ENCODE measurements at places on chromosomes 11 and 22. TPM values are rescaled to one million over a fixed set of nuclear protein-coding genes. Genes with fewer than 3 reads are reported as not detected.

The BTG4 gene
- 0.38 TPM for polyA plus RNA-seq

The PTPRCAP gene
- polyA plus RNA-seq = 0.25 TPM

The ART5 gene
- polyA plus RNA-seq = 0.30 TPM

The IL17REL gene
- 0.06 TPM for polyA plus RNA-seq

The SLN gene
- 1.2 TPM for polyA plus RNA-seq

The CDC42EP2 gene
- 10.1 TPM for polyA plus RNA-seq

The OVCH2 gene
- not detected for polyA plus RNA-seq

The KDELR3 gene
- polyA plus RNA-seq = 12.2 TPM

The MAJIN gene
- polyA plus RNA-seq = not detected

The PANX2 gene
- polyA plus RNA-seq = 4.3 TPM

GRCh38 chr11:20840341-20840740, 171.0 kb downstream of the NELL1 start:
- DNase-seq = no peak

- no peak for DNase-seq
These were observed 573.5 kb downstream of the TBC1D22A start for GRCh38 chr22:47335958-47336357.

- no peak for DNase-seq
These were observed 3.9 kb downstream of the SMPD1 start for GRCh38 chr11:6393989-6394670.

GRCh38 chr11:71425860-71426259, 22.3 kb downstream of the DHCR7 start:
- no peak for DNase-seq

GRCh38 chr11:134470238-134470637, 58.2 kb upstream of the B3GAT1 start:
- DNase-seq = no peak

GRCh38 chr22:38176170-38176741, 5.4 kb downstream of the PLA2G6 start:
- no peak for DNase-seq

- no peak for DNase-seq
These were observed 28.9 kb downstream of the RAB39A start for GRCh38 chr11:107957109-107957588.

GRCh38 chr11:131895865-131896264, 525.5 kb downstream of the NTM start:
- DNase-seq = no peak

DNA sequence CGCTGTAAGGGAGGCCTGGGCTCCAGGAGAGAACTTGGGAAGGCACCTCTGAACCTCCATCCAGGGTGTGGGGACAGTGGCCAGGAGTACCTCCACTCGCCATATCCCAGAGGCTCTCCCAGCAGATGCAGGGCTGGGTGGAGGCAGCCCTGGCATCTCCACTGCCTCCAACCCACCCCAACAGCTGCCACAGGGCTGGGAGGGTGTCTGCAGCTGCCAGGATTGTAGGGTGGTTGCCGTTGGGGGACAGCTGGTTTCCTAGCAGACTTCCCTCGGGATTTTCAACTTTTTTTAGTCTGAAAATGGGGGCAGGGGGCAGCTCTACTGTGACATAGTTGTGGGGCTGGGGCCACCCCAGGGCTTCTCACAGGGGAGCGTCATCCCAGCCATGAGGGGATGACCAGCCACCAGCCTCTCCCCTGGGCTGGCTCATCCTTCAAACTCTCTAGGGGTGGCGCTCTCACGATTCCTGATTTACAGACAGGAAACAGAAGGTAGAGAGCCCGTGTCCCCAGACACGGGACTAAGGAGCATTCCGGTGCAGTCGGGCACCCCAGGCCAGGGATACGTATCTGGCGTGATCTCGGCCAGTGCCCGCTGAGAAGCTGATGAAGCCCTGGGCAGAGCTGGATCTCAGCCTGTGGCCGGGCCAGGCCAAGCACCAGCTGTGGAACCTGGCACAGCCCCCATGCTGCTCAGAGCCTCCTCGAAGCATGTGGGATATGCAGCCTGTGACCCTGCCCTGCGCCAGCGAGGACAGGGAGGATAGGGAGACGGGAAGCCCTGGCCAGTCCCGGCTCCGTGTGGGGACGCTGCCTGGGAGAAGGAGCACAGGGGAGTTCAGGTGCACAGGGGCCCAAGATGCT, 9.9 kb downstream of the PRR5 start:
- DNase-seq = no peak

DNA sequence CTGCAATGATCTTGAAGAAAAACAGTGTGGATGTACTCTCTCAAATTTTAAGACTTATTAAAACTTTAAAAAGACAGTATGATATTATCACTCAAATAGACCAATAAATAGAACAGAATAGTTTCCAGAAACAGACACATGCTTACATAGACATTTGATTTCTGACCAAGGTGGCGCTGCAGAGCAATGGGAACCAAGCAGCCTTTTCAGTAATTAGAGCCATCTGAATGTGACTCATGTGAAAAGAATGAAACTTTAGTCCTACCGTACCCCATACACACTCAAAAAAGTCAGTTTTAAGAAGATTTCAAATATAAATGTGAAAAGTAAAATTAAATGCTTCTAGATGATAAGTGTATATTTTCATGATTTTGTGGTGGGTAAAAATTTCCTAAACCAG, 74.2 kb upstream of the MS4A8 start:
- peak; percentile 24 for DNase-seq

DNA sequence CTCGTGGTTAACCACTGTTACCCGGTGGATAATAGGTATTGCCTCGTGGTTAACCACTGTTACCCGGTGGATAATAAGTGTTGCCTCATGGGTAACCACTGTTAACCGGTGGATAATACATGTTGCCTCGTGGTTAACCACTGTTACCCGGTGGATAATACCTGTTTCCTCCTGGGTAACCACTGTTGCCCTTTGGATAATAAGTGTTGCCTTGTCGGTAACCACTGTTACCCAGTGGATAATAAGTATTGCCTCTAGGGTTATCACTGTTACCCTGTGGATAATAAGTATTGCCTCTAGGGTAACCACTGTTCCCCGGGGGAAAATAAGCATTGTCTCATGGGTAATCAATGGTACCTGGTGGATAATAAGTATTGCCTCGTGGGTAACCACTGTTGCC, 15.0 kb upstream of the NXPE4 start:
- no peak for DNase-seq

DNA sequence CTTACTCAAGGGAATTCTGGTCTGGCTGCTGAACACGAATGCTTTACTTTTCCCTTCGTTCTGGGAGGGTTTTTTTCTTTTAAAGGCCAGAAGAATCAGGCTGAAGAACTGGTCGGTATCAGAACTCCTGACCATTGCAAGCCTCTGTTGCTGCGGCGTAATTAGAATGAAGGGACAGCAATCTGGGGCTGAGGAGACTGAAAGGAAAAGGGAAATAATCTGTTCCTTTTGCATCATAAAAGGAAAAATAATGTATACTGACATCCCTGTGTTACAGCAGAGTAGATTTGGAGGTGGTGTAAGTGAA, 670 bp downstream of the SC5D start:
- no peak for DNase-seq

- DNase-seq = no peak
These were observed 29.1 kb downstream of the TRIM29 start for GRCh38 chr11:120108785-120109168.

DNA sequence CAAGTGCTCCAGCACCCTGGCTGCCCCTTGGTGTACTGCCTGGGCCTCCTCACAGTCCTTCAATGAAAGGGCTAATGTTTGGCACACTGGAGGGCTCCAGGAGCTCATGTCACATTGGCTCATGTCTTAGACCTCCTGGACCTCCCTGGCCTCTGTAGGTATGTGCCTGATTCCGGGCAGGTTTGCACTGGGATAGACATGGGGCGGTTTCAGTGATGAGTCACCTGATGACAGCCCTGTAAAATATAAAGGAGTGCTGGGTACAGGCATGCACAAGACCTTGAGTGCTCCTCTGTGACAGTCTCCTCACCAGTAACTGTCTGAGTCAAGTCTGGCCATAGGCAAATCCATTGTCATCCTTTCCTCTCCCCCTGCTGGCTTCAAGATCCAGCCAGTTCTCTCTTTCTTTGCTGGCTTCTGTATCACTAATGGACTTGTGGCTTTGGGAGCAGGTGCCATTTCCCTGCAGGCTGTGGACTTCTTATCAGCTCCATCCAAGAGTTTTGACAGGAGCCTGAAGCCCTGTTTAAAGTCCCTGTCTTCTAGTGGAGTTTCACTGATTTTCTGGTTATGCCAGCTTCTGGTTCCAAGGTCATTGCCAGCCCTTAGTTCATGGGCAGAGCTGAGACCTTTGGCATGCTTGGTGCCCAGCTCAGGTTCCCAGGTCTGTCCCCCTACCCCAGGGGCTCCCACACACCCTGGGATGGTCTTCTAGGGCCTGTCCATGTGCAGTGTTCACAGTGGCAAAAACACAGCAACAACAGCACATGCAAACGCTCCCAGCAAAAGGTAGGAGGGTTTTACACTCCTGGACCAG, 22.7 kb upstream of the P2RY2 start:
- peak; percentile 82 for DNase-seq

GRCh38 chr11:31806186-31806927, 4.8 kb downstream of the PAX6 start:
- no peak for DNase-seq

DNA sequence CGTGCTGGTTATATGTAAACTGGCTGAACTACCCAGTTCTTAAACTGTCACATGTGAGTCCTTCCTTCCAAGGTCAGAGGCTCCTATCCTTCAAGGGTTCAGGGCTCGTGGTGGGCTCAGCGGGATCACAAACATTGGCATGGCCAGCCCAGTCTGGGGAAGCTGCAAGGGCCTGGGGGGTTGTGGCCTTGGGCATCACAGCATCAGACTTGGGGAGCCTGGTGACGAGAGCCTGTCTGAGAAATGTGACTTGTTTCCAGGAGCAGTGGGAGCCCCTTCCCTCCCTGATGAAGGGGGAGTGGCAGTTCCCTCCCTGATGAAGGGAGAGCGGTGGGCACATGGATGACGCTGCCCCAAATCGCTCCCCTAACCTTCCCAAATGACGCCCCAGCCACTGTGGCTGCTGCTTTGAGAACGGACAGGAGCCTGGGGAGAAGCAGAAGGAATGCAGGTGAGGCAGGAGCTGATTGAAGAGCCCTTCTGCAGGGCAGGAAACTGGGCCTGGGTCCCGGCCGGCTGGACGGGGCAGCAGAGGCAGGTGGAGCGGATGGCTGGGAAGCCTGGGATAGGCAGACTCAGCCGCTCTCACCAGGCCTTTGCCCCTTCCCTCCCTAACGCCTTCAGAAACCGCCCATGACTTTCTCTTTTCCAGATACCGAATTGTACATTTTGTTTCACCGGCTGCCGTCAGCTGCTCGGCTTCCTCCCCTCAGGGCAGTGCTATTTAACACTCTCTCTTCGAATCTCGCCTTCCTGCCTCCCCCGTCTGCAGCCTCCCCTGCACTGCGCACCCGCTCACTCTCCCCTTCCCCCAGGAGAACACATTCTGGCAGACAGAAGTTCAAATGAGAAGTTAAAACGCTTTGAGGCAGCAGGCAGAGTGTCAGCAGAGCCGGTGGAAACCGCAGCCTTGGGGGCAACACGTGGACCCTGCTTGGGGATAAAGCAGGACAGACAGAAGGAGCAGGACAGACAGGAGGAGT, 1486.7 kb downstream of the BRD1 start:
- no peak for DNase-seq

- no peak for DNase-seq
These were observed 592 bp downstream of the EEF1G start for GRCh38 chr11:62573006-62573591.

- DNase-seq = no peak
These were observed 18.7 kb downstream of the ELMOD1 start for GRCh38 chr11:107609400-107610218.

- peak; percentile 31 for DNase-seq
These were observed 972 bp upstream of the TSSC4 start for GRCh38 chr11:2399488-2400068.

- no peak for DNase-seq
These were observed 16.7 kb upstream of the LRRC10B start for GRCh38 chr11:61491736-61492395.

- DNase-seq = no peak
These were observed at the start of gene PARVG for GRCh38 chr22:44180706-44181032. Gene PARVG, plus strand, starts transcription at chr22:44180925. Its CDS starts 2,405 bp downstream, at chr22:44183330.

- no peak for DNase-seq
These were observed 20.7 kb upstream of the SLC22A12 start for GRCh38 chr11:64570341-64570740.

DNA sequence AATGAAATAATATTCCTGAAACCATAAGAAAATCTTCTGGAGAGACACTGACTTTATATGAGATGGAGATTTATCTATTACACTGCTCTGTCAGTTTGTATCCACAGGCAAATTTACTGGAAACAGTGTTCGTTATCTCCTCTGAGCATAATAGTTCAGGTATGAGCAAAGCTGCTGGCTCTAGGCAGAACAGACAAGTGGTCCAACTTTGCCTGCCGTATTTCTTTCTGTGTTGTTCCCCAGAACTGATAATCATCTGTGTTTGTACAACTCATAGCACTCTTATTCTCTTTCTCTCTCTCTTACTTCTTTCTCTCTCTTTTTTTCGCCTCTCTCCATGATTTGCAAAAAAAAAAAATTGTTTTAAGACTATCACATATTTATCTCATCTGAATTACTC, 623.8 kb upstream of the CHORDC1 start:
- DNase-seq = no peak

GRCh38 chr22:26295563-26296126, 126.4 kb downstream of the SEZ6L start:
- no peak for DNase-seq

DNA sequence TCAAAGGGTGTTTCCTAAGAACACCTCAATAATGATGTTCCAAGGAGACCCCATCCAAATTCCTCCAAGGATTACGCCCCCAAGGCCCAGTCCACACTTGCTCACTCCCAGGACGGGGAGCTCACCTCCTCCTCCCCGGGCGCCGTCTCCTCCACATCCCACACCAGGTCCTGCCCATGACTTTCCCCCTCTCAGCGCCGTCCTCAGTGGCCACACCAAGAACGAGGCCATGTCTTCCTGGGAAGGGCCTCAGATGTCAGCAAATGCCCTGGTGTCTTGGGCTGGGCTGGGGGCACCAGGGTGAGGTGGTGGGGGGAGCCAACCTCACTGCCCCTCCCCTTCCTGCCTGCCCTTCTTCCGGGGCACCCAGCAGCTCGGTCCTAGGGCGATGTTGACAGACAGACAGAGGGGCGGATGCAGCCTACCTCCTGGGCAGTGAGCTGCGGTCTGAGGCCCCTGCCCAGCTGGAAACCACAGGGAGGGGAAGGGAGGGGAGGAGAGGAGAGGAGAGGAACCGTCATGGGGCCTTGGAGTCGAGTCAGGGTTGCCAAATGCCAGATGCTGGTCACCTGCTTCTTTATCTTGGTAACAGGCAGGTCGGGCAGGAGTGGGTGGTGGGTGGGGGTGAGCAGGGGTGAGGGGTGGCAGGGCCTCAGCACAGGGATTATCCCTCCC, at the start of the genes C11orf21 and TSPAN32:
Gene C11orf21 (minus strand): TSS at position 288 of the 675 bp plus-strand sequence. CDS start 110 bp downstream, at position 178.
Gene TSPAN32 (plus strand): TSS at position 383 of the 675 bp plus-strand sequence. CDS start 137 bp downstream, at position 520.
- no peak for DNase-seq
